Activated CD4-positive, alpha-beta T cell treated with anti-CD3 and anti-CD28 coated beads for 36 hours (primary cell): ENCODE measurements at places on chromosomes 3 and 15. TPM values are rescaled to one million over a fixed set of nuclear protein-coding genes. Genes with fewer than 3 reads are reported as not detected.

DNA sequence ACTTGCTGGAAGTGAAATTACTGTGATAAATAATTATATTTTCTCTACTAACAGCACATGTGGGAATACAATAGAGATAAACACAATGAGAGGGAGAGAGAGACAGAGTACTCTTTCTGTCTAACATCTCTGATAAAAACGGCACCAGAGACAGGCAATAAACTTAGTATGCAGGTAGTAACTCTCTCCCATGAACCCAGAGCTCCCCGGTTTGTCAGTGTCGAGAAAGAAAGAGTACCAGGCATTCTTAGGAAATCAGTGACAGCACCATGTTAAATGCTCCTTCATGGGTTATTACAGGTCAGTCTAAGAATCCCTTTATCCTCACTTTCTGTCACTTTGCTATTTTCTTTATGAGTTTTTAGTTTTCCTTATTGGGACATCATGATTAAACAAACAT, 110.7 kb upstream of the EPHA3 start:
- no peak for DNase-seq
- H3K27ac ChIP-seq = no peak overlapping the region
- H3K27me3 ChIP-seq = no peaks in the 10 kb centered on the region
- no peaks in the 10 kb centered on the region for H3K36me3 ChIP-seq
- no peaks in the 10 kb centered on the region for H3K4me1 ChIP-seq
- H3K4me3 ChIP-seq = no peak overlapping the region

- DNase-seq = no peak
- H3K27ac ChIP-seq = no peak overlapping the region
- no peaks in the 10 kb centered on the region for H3K27me3 ChIP-seq
- H3K4me3 ChIP-seq = no peak overlapping the region
- peaks cover 34% of the 10 kb centered on the region for H3K36me3 ChIP-seq
- H3K4me1 ChIP-seq = peaks cover 37% of the 10 kb centered on the region
Measured at GRCh38 chr3:4399476-4399875, 67.6 kb downstream of the SUMF1 start.

Gene SLC2A2
- total RNA-seq = not detected

Gene GRAMD2A
- total RNA-seq = not detected

Gene GOLGA6L26
- total RNA-seq = not detected
